ENCODE measurements at places on chromosomes 13 and 19.

GRCh38 chr13:42602906-42603305, 29.0 kb downstream of the TNFSF11 start:
- DNase-seq: no peak

DNA sequence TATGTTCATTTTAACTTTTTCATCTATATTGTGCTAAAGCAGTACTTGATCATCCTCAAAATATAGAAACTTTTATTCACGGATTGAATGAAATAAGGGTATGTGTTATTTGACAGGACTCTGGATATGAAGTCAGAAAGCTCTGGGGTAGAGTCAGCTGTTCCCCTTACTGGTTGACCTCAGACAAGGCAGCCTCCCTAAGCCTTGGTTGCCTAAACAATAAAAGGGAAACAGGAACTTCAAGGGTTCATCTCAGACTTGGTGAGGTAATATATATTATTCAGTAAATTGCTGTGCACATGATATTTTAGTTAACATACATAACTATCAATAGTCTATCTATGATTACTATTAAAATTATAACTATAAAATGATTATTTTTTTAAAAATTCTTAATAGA, 13.6 kb downstream of the POLR1D start:
- DNase-seq: no peak

DNA sequence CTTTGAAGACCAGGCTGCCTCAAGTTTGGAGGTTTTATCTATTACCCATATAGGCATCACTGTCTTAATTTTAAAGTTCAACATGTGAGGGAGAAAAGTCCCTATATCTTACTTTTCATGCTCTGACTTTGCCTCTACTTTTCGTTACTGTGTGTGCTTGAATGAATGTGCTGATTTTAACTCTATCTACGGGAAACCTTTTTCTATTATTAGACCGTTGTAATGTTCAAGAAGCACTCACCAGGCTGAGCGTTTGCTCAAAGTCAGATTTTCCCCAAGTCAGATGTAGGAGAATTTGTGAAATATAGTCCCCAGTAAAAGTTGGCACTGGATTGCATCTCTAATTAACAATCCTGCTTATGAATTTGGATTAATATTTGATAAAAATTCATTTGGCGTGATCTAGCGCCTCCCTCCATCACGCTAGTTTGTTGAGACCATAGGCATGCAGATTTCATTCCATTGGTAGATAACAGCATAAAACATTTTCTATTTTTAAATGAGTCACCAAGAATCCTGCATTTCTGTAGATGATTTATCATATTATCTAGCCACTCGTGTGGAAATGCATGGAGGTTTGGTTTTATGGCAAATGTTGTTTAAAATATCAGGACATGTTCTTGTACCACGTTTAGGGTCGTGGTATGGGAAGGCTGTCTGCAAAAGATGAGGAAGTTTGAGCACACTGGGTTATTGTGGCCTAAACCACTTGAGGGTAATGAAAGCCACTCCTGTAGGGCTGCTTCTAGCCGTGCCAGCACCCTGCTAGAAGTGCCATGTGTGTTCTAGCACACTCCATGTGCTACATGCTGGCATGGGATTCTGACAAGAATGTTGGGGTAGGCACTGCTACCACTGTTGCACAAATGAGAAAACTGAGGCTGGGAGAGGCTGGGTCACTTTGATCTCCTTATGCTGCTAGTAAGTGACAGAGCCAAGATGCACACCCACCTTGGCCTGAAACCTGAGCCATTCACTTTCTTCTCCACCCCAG, 179.4 kb downstream of the FGF9 start:
- DNase-seq: no peak

DNA sequence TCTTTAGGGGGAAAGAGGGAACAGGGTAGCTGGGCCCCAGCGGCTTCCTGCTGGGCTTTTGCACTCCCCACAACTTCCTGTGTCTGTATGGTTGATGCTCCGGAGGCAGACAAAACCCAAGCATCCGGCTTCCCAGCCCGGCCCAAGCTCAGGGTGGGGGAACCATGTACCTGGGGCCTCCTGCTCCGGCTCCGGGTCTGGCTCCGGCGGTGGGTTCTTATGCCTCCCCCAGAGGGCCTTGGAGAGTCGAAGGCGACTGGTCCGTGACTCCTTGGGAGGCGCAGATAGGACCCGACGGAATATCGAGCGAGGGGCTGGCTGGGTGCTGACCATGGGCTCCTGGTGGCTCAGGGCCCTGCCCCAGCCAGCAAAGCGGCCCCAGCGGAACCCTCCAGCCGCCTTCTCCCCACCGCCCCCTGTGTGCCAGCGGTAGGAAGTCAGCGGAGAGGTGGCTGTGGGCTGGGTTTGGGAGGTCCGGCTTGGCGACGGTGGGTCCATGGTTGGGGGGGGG, 428 bp downstream of the RASAL3 start:
- peak; percentile 67 for DNase-seq

DNA sequence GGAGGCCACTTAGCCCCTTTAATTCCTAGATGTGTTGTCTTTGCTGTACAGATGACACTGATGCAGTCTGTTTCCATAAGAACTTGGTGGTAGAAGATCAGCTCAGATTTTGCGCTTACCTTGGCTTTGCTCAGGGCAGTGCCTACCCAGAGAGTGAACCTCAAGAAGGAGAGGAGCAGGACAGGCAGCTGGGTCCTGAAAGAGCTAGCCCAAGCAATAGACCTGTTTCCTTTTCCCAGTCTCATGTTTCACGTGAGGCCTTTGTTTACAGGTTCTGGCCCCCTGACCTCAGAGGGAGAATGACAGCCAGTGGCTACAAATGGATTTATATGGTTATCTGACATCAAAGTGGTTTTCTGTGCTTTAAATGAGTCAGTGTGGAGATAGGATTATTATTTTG, 40.1 kb downstream of the METTL21C start:
- no peak for DNase-seq

GRCh38 chr13:105035092-105035491, 1500.4 kb downstream of the EFNB2 start:
- DNase-seq: no peak

- no peak for DNase-seq
Measured at GRCh38 chr13:95204231-95204765, 97.0 kb downstream of the ABCC4 start.

- DNase-seq: no peak
Measured at GRCh38 chr13:94331281-94331680, 148.2 kb downstream of the DCT start.

DNA sequence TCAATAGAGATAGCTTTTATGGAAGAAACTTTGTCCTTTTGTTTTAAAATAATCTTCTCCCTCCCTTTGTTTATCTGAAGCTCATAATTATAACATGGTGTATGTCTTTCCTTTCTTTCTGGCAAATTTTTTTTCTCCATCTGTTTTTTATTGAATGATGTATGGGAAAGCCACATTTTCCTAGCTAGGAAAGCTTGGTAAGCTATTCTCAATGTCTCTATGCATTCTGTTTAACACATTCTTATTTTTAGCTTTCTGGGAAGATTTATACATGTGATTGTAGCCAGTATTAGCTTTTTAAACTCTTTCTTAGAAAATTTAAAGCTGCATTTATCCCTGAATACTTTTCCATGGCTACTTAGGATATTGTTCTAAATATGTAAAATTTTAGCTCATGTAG, 124.9 kb upstream of the CSNK1A1L start:
- no peak for DNase-seq

DNA sequence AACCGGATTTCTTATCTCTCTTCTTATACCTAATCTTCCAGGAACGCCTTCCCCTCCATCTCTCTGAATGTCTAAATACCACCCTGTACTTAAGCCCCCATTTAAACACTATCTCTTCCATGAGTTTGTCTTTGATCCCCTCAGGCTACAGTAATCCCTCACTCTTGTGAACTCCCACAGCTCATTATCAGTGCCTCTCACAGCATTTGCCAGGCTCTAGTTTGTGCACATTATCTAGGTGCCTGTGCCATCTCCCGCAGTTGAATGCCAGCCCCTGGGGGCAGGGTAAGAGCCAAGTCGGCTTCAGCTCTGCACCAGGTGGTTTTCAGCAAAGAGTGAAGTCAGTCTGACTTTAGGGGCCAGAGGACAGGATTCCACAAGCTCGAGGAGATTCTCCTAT, 71.4 kb downstream of the FREM2 start:
- DNase-seq: no peak

DNA sequence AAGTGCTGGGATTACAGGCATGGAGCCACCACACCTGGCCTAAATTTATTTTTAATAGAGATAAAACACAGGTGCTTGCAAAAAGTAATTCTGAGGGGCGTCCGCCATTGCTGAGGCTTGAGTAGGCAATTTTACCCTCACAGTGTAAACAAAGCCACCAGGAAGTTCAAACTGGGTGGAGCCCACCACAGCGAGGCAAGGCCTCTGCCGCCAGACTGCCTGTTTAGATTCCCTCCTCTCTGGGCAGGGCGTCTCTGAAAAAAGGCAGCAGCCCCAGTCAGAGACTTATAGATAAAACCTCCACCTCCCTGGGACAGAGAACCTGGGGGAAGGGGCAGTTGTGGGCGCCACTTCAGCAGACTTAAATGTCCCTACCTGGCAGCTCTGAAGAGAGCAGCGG, 50.7 kb downstream of the B3GLCT start:
- DNase-seq: no peak

DNA sequence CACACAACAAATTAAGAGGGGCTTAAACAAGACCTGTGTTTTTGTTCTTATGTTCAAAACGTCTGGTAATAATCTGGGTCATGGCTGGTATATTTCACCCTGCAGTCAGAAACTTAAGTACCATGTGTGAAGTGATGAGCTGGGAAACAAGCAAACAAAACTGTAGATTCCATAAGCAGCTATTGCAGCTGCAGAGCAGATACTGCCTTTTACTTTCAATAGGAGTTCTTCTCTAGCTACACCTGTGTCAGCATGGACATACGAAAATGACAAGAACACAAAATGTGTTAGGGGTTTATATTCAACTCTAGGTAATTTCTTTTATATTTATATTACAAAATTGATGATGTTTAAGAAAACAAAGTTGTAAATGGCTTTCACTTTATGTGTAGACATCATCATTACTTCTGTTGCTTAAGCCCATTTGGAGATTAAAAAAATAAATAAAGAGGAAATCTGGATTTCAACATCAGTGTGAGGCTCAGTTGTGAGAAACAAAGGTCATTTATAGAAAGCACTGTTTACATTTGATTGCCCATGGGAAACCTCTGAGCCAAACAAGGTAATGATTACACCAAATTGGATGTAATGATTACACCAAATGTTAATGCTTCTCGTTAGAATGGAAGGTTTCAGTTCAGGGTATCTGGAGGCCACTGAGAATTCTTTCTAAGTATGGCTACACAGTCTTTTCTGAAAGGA, 451.0 kb upstream of the SLC10A2 start:
- no peak for DNase-seq

DNA sequence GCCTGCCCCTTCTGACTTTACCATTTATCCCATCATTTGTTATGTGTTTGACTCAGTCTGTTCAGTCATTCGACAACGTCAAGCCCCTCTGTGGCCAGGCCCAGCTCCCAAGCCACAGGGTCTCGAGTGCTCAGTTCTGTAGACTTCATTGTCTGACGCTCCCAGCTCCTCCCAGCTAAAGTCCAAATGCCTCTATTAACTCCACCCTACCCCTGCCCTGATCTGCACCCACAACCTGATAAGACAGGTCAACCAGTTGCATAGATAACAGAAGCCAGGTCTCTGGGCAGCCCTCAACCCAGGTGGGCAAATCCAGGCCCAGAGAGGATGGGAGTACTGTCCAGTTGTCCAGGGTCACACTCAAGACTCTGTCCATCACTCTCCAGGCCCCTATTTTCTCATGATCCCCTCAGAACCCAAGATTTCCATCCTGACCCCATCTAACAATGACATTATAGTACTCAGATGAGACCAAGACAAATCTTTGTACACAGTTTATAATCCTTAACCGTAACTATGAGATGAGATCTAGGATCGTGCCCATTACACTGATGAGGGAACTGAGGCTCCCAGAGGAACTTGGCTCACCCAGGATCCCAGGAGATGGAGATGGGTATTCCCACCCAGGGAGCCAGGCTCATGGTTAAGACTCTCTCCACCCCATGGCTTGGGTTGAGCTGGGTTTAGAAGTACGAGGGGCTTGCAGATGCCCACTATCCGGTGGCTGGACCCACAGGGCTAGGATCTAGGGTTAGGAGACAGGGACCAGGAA, 1.1 kb downstream of the TM6SF2 start:
- DNase-seq: no peak

GRCh38 chr13:62209529-62209928, 793.9 kb upstream of the PCDH20 start:
- DNase-seq: no peak

DNA sequence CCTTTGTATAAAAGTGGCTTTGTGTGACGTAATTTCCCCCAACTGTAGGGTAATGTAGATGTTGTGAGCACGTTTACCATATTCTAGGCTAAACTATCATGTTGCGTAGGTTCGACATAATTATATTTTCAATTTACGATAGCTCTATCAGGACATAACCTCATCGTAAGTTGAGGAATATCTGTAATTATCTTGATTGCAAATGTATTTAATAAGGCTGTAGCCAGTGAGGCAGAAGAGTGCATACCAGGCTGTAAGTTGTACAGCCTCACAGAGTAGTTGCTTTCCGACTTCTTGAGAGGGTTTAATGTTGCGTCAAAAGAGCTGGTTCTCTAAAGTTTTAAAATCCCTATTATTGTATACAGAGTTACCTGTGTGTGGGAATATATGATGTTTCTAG, 839.4 kb upstream of the GPC6 start:
- DNase-seq: no peak

GRCh38 chr19:6413721-6414643, 10.6 kb downstream of the KHSRP start:
- no peak for DNase-seq

- no peak for DNase-seq
Measured at GRCh38 chr19:49592486-49593232, 1.7 kb downstream of the PRR12 start.

- no peak for DNase-seq
Measured at GRCh38 chr13:31835932-31836331, 96.6 kb downstream of the RXFP2 start.

DNA sequence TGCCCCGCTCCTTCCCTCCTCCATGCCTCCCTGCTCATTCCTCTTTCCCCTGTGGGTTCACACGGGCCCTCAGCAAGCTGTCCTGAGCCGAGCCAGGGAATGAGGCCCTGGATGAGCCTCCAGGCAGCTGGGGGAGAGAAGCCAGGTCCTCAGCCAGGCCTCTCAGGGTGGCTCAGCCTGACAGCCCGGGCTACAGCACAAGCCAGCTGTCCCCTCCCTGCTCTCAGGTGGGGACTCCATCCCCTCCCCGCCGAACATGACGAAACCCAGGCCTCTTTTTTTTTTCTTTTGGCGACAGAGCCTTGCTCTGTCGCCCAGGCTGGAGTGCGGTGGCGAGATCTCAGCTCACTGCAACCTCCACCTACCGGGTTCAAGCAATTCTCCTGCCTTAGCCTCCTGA, 40.0 kb upstream of the MATK start:
- no peak for DNase-seq

GRCh38 chr19:1001538-1002166, 1.4 kb downstream of the GRIN3B start:
- DNase-seq: peak; percentile 37

- DNase-seq: no peak
Measured at GRCh38 chr19:44682807-44683206, 11.5 kb downstream of the CEACAM19 start.

GRCh38 chr13:35872369-35872768, 258.8 kb downstream of the DCLK1 start:
- DNase-seq: no peak

- no peak for DNase-seq
Measured at GRCh38 chr13:43434191-43434590, 352.6 kb downstream of the ENOX1 start.

GRCh38 chr13:32746474-32746873, 160.2 kb downstream of the PDS5B start:
- DNase-seq: no peak

- no peak for DNase-seq
Measured at GRCh38 chr19:7806876-7807275, 23.1 kb upstream of the EVI5L start.
